ENCODE measurements at places on chromosomes 5 and 9.
A peak's percentile ranks its signal among the peaks of the same experiment; 100 is the strongest.

DNA sequence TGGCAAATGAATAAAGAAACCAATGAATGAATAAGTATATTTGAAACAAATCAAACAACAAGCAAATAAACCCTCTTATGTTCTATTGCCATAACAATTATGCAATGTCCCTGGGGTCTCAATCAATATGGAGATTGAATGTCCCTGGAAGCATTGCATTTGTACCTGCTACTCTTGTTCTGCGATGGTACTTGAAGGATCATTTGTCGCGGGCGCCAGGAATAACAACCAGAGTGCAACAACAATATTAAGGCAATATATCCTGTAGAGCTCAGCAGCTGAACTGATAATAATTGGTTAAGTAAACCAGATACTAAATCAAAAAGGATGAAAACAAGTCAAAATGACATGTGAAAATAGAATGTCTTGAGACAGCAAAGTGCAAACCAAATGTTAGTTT lies 1001.9 kb upstream of the NUDT12 start:
- no peak for DNase-seq

- no peak for DNase-seq
Observed at GRCh38 chr9:136086213-136086881, 8.7 kb downstream of the NACC2 start.

GRCh38 chr5:142069606-142070399 lies 38.8 kb upstream of the NDFIP1 start:
- DNase-seq, result no peak

DNA sequence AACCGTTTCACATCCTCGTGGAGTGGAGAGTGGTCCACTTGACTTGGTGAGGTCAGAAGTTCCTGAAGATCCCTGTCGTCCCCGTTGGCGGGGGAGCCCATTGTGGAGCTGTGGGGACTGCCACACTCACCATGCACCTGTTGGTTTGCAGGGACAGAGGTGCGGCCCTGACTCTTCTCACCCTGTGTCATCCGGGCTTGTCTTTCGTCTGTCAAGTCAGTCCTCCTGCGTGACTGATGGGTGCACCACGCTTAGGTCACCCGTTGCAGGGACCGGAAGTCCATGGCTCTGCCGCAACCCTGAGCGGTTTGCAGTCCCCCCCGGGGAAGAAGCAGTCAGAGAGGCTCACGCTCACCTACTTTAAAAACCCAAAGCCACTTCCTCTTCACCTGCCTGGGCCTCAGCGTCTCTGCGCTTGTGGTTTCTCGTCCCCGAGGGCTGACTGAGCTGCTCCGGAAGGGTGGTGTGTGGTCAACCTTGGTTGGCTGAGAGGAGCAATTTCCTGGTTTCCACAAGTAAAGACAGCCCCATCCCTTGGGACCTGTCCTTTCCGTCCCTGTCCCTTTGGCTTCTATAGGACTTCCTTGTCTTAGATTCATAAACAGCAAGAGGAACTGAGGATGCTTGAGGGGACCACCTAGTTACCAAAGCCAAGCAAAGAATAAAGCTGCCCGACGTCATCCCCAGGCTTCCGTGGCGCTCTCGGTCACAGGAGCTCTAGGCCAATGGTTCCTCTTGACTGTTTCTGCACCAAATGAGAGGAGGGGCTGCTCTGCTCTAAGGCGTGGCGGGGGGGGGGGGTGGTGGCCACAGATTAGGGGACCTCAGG lies 53.2 kb downstream of the USP20 start:
- no peak for DNase-seq

- peak; percentile 37 for DNase-seq
Observed at GRCh38 chr9:69122082-69122548, 52.0 kb upstream of the TJP2 start.

- no peak for DNase-seq
Observed at GRCh38 chr9:114140850-114141249, 14.5 kb upstream of the COL27A1 start.

GRCh38 chr5:76732405-76733048 lies 16.6 kb downstream of the F2R start:
- DNase-seq, result no peak

DNA sequence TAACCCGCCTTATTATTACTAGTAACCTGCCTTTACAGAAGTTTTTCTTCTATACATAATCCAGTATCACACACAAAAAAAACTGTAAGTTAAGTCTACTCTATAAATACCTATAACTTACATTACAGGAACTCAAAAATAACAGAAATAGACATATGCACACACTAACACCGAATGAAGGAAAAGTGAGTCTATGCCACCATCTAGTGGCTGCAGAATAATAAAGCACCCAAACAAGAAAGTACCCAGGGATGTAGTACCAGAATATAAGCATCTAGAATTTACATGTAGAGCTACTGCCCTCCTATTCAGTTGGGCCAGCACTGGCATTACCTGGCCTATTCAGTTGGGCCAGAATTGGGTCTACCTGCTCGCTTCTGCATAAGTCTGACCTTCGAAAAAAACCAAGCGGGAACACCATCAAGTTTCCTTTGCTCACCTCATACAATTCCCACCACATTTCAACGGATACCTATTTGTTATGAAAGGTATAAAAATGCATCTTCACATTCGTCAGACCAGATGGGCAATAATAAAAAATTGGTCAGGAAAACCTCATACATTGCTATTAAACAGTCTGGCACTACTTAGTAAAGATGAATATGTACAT lies 4.0 kb upstream of the NIPSNAP3A start:
- peak; percentile 24 for DNase-seq

GRCh38 chr5:61474746-61475145 lies 142.7 kb downstream of the ZSWIM6 start:
- no peak for DNase-seq
